ENCODE measurements at places on chromosomes 4 and X. TPM values are rescaled to one million over a fixed set of nuclear protein-coding genes. Genes with fewer than 3 reads are reported as not detected.

DNA sequence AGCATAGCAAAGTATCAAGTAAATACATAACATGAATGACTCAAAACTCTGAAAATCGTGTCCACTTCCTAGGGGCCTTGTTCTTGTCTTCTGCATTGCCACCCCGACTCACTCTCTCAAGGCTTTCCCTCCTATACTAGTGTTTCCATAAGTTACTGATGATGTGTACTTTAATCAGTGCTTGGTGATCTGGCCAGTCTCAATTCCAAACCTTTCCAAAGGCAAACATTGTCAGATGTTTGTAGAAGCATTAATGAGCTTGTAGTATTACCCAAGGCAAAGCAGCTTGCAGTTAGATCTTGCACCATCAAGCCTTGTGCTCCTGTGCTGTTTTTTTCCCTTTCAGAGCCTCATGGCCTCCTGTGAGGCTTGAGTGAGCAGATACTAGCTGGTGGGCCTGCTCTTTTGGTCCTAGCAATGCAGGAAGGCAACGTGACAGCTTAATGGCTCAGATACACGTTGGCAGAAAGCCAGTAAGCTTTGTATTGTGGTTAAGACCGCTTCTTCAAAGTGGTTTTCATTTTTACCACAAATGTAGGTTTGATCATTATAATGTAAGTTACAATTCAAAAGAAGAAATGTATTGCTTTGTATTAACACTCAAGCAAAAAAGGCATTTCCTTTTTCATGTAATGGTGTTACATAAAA, 51.8 kb downstream of the RBPJ start:
- DNase-seq = no peak
- no peak overlapping the region for H3K27ac ChIP-seq
- peaks cover 5% of the 10 kb centered on the region for H3K36me3 ChIP-seq
- H3K4me3 ChIP-seq = no peak overlapping the region
- no peaks in the 10 kb centered on the region for H3K27me3 ChIP-seq

GRCh38 chr4:104507112-104507511, 12.4 kb upstream of the CXXC4 start:
- H3K27me3 ChIP-seq = no peaks in the 10 kb centered on the region
- H3K27ac ChIP-seq = no peak overlapping the region
- DNase-seq = no peak
- no peaks in the 10 kb centered on the region for H3K36me3 ChIP-seq
- H3K4me3 ChIP-seq = no peak overlapping the region
- H3K4me1 ChIP-seq = no peaks in the 10 kb centered on the region

DNA sequence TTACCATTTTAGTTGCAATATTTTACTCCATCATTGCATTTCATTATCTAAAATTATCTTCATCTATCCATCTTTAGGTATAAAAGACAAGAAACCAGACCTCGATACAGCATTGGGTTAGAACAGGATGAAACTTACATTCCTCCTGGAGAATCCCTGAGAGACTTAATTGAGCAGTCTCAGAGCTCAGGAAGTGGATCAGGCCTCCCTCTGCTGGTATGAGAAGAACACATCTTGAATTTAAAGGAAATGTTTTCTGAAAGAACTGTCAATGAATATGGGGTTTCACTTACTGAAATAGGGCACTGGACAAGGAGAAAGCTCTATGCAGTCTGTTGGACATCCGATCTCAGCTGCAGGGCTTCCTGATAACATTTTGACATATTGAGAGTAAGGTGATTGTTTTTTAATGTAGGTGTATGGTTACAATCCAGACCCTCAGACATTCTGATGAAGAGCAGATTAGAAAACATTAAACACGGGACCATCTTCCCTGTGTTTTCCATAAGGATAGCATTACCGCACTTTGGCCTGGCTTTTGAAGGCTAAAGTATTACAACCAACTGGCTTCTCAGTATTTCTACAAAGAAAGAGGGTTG, 367.2 kb downstream of the BMPR1B start:
- peak; percentile 9 for DNase-seq
- H3K27me3 ChIP-seq = no peaks in the 10 kb centered on the region
- no peak overlapping the region for H3K27ac ChIP-seq
- no peaks in the 10 kb centered on the region for H3K36me3 ChIP-seq
- H3K4me3 ChIP-seq = no peak overlapping the region

GRCh38 chr4:38242822-38243387, 282.7 kb downstream of the PTTG2 start:
- H3K27ac ChIP-seq = no peak overlapping the region
- no peak overlapping the region for H3K4me3 ChIP-seq
- DNase-seq = no peak
- 0 out of 2 replicates have a peak, but pooled peaks cover 3% of the 10 kb centered on the region for H3K4me1 ChIP-seq

- H3K27ac ChIP-seq = no peak overlapping the region
- no peaks in the 10 kb centered on the region for H3K36me3 ChIP-seq
- H3K27me3 ChIP-seq = no peaks in the 10 kb centered on the region
- no peak for DNase-seq
These were observed 24.3 kb upstream of the GPRIN3 start for GRCh38 chr4:89331686-89332544.

ATP2B3 gene
- 0.14 TPM for polyA plus RNA-seq

DNA sequence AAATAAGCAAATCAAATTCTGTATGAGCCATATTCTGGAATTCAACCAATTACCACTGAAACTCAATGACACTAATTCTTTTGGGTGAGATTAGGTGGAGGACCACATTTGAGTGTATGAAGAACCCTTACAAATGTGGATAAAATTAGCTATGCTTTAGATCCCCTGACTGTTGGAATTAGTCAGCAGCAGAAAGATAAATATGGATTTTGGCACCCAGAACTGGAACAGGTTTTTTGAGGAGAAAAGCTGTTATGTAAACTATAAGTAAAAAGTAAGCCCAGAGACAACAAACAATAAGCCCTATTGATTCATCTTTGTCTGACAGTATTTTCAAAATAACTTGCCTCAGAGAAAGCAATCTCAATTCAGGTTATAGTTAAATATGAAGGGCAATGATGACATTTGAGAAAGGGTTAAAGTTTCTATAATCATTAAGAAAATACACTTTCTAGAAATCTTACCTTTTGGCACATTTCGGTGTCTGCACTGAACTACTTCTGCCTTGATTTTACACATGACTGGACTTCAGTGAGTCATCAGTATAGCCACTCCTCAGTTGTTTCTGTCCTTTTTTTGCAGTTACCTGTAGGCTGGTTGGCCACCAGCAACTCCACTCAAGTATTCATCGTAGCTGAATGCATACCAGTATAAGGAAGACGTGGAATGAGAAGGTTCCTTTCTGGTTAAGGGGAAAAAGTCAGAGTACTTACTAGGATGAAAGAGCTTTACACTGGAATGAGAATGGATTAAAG, 80.0 kb downstream of the KCTD8 start:
- no peaks in the 10 kb centered on the region for H3K27me3 ChIP-seq
- H3K36me3 ChIP-seq = no peaks in the 10 kb centered on the region
- no peak overlapping the region for H3K27ac ChIP-seq

GRCh38 chrX:48003367-48003757, 427 bp downstream of the ZNF182 start:
- no peaks in the 10 kb centered on the region for H3K27me3 ChIP-seq
- no peaks in the 10 kb centered on the region for H3K4me1 ChIP-seq
- H3K27ac ChIP-seq = 0 out of 2 replicates have a peak overlapping the region, but pooled peaks have one; percentile 58
- DNase-seq = no peak
- H3K36me3 ChIP-seq = no peaks in the 10 kb centered on the region
- peak overlapping the region; percentile 79 for H3K4me3 ChIP-seq

- no peaks in the 10 kb centered on the region for H3K36me3 ChIP-seq
- H3K27ac ChIP-seq = no peak overlapping the region
- no peaks in the 10 kb centered on the region for H3K27me3 ChIP-seq
- H3K4me1 ChIP-seq = peaks cover 12% of the 10 kb centered on the region
These were observed 65.7 kb downstream of the RBM47 start for GRCh38 chr4:40564004-40564403.

NAA11 gene
- not detected for polyA plus RNA-seq

NCAPG gene
- polyA plus RNA-seq = 6.8 TPM

FGF5 gene
- polyA plus RNA-seq = not detected

DNA sequence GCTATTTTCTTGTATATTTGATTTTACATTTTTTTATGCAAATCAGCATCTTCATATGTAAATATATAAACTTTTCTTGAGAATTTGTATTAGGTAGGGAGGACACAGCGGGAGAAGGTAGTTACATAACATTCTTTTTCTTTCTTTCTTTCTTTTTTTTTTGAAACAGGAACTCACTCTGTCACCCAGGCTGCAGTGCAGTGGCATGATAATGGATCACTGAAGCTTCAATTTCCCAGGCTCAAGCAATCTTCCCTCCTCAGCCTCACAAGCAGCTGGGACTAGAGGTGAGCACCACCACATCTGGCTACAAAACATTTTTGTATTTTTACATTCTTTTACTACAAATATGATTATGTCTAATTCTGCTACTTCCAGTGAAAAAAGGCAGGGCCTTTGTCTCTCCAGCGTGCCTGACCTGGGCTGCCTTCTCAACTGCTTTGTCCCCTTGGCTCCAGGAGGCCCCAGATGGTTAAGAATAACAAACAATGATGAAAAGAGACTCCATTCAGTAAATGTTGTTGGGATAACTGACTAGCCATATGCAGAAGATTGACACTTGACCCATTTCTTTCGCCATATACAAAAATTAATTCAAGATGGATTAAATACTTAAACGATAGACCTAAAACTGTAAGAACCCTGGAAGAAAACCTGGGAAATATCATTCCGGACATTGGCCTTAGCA, 46.5 kb upstream of the FAT4 start:
- no peak overlapping the region for H3K27ac ChIP-seq
- no peak for DNase-seq
- no peak overlapping the region for H3K4me3 ChIP-seq
- no peaks in the 10 kb centered on the region for H3K36me3 ChIP-seq
- no peaks in the 10 kb centered on the region for H3K27me3 ChIP-seq

CWH43 gene
- not detected for polyA plus RNA-seq

GAGE12E gene
- polyA plus RNA-seq = not detected

DCHS2 gene
- 0.54 TPM for polyA plus RNA-seq

COX7B2 gene
- polyA plus RNA-seq = not detected

DNA sequence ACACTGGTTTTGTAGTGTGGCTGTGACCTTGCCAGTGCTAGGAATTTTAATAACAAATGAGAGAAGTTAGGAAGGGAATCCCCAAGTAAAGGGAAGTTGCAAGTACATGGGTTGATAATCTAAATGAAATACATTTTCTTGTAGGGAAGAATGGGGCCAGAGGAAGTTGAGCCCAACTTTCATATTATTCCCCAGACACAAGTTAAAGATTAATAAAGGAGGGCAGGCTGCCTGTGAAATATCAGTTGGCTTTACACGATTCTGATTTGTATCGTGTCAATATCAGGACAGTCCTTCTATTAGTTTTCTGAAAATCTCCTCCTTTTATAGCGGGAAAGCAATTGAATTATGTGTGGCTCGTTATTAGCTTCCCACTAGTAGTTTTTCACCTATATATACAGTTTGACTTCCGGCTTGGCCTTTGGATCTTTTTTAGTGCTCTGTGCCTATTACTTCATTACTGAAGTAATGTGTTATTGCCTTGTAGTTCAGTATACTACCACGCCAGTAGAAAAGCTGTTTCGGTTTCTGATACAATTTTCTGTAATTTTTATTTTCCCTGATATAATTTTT, 1.7 kb downstream of the PDLIM5 start:
- H3K27me3 ChIP-seq = no peaks in the 10 kb centered on the region
- H3K36me3 ChIP-seq = peaks cover 7% of the 10 kb centered on the region
- peak overlapping the region; percentile 56 for H3K4me3 ChIP-seq
- no peak for DNase-seq

RNF212 gene
- 5.4 TPM for polyA plus RNA-seq

- no peak overlapping the region for H3K4me3 ChIP-seq
- H3K27ac ChIP-seq = no peak overlapping the region
- no peaks in the 10 kb centered on the region for H3K4me1 ChIP-seq
- no peaks in the 10 kb centered on the region for H3K27me3 ChIP-seq
These were observed 383.4 kb downstream of the ANKRD50 start for GRCh38 chr4:124329134-124329533.

GRCh38 chr4:78612398-78613178, 61.0 kb downstream of the ANXA3 start:
- no peak overlapping the region for H3K4me3 ChIP-seq
- no peaks in the 10 kb centered on the region for H3K4me1 ChIP-seq
- DNase-seq = no peak
- no peaks in the 10 kb centered on the region for H3K27me3 ChIP-seq
- no peak overlapping the region for H3K27ac ChIP-seq

GLRA2 gene
- polyA plus RNA-seq = not detected

DNA sequence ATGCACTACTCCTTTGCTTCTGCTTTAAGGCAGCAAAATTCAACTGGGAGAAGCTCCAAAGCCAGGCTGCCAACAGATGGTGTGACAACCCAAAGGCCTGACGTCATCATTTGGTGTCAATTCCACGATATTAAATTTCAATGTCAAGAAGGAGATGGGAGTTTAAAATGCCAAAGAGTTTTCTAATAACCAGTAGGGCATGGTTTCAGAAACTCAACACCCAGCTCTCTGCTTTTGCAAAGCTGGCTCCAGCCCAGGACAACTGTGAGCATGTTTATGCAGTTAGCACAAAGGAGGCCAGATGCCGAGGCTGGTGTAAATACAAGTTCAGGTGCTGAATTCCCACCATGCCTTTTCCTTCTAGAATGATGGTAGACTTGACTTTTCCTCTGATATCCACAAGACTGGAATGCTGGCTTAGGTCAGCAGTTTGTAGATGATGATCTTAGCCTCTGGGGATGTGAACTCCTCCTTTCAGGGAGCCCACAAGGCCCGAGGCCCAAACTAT, 67.3 kb downstream of the AFAP1 start:
- no peaks in the 10 kb centered on the region for H3K4me1 ChIP-seq
- no peaks in the 10 kb centered on the region for H3K36me3 ChIP-seq
- no peak for DNase-seq
- no peak overlapping the region for H3K4me3 ChIP-seq

GRCh38 chr4:74005528-74005927, 7.1 kb upstream of the CXCL5 start:
- no peaks in the 10 kb centered on the region for H3K4me1 ChIP-seq
- DNase-seq = no peak
- no peak overlapping the region for H3K27ac ChIP-seq
- H3K4me3 ChIP-seq = no peak overlapping the region
- H3K27me3 ChIP-seq = no peaks in the 10 kb centered on the region
- H3K36me3 ChIP-seq = no peaks in the 10 kb centered on the region

TRIM61 gene
- 0.05 TPM for polyA plus RNA-seq

DNA sequence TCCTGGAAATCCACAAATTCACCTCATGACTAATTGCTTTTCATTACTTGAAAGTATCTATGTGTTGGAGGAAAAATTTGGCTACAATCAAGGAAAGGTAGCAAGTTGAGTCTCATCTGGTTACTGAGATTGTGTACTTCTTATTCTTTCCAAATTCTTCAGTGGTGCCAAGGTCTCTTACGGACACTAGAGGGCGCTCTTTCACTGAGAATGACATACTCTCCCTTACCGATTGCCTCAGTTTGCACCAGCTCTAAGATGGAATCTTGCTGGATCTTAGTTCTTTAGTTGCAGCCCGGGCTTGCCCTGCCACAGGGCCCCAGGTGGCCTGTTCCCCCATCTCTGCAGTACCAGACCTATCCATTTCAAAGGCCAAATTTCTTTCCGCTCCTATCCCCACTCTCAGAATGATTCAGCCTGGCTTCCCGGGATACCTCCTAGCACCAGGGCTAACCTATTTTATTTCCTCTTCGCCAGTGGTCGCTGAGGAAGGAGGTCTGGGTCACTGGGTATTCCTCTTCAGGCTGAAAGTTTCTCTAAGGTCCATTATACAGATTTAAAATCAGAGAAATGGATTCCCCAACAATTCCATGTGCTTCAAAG, 24.6 kb upstream of the GPR50 start:
- DNase-seq = no peak
- no peaks in the 10 kb centered on the region for H3K36me3 ChIP-seq
- no peak overlapping the region for H3K27ac ChIP-seq
- H3K4me1 ChIP-seq = peaks cover 2% of the 10 kb centered on the region
- peaks cover 23% of the 10 kb centered on the region for H3K27me3 ChIP-seq

ZNF630 gene
- polyA plus RNA-seq = 0.67 TPM

Data from H1 (cell line).